CD4-positive, alpha-beta T cell treated with Interleukin-6 at 100 ng/mL for 8 hours (primary cell): ENCODE measurements at places on chromosomes 1 and 21.

DNA sequence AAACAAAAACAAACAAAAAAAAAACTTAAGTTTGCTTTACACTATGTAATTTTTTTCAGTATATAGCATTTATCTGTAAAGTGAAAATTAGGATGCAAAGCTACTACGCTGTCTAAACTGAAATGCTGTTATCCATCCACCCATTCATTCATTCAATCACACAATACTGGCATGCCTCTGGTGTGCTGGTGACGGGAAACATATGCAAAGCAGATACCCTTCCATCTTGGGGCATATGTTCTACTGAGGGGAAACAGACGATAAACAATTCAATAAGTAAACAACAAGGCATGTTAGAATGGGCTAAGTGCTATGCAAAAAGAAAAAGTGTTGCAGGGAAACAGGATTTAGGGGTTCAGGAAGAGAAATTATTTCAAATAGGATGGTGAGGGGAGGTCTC lies 3.2 kb downstream of the CLSTN1 start:
- DNase-seq = no peak

- no peak for DNase-seq
Measured at GRCh38 chr1:110465038-110465813, 14.3 kb downstream of the PROK1 start.

GRCh38 chr1:83796409-83796808 lies 202.5 kb downstream of the TTLL7 start:
- no peak for DNase-seq

GRCh38 chr1:38173157-38173831 lies 126.7 kb upstream of the POU3F1 start:
- no peak for DNase-seq

- no peak for DNase-seq
Measured at GRCh38 chr21:37862536-37862935, 53.7 kb downstream of the KCNJ6 start.

- DNase-seq = no peak
Measured at GRCh38 chr1:37394574-37395464, 79.6 kb upstream of the ZC3H12A start.

GRCh38 chr1:188641566-188642211 lies 1812.9 kb downstream of the PLA2G4A start:
- DNase-seq = no peak

- DNase-seq = no peak
Measured at GRCh38 chr1:201281573-201281972, 1.7 kb upstream of the PKP1 start.

GRCh38 chr1:39359028-39359570 lies 132.3 kb upstream of the BMP8A start:
- no peak for DNase-seq

DNA sequence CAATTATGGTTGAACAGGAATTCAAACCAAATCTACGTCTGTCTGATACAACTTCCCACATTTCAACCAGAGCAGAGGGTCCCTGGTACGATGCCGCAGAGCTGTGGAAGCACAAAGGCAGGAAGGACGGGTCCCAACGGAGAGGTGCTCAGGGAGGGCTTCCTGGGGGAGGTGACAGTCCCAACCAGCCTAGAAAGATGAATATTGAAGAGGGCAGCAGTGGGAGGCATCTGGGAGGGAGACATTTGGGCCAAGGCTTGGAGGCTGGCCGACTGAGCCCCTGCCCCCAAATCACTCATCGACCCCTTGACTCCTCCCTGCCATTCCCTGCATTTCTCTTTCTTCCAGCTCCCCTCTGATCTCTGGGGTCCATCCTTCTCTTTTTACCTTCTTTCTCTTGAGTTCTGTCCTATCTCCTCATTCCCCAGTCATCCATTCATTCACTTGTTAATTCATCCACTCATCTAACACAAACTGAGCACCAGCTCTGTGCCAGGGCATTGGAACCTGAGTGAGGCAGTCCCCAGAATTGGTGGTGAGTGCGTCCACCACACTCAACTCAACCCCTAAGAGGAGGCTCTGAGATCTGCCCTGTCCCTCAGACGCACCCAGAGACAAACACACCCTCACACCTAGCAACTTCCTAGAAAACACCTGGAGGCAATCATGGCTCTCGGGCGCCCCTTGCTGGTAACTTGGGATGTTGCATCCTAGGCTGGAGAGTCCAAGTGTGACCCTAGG lies 13.2 kb upstream of the CELA3B start:
- peak; percentile 73 for DNase-seq

GRCh38 chr1:39434797-39435395 lies 56.5 kb upstream of the BMP8A start:
- no peak for DNase-seq

GRCh38 chr1:246617156-246617555 lies 50.9 kb downstream of the CNST start:
- DNase-seq = no peak

DNA sequence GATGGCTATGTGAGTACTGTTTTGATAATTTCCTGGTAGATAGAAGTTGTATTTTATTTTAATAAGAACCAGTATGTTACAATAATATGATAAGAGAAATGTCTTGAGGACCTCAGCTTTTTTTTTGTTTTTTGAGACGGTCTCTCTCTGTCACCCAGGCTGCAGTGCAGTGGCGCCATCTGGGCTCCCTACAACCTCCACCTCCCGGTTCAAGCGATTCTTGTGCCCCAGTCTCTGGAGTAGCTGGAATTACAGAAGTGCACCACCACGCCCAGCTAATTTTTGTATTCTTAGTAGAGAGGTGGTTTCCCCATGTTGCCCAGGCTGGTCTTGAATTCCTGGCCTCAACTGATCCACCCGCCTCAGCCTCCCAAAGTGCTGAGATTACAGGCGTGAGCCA lies 968.1 kb upstream of the ADGRL4 start:
- no peak for DNase-seq

GRCh38 chr1:165686121-165686970 lies 12.0 kb downstream of the ALDH9A1 start:
- DNase-seq = no peak

- no peak for DNase-seq
Measured at GRCh38 chr1:65404941-65405340, 15.5 kb upstream of the LEPR start.

DNA sequence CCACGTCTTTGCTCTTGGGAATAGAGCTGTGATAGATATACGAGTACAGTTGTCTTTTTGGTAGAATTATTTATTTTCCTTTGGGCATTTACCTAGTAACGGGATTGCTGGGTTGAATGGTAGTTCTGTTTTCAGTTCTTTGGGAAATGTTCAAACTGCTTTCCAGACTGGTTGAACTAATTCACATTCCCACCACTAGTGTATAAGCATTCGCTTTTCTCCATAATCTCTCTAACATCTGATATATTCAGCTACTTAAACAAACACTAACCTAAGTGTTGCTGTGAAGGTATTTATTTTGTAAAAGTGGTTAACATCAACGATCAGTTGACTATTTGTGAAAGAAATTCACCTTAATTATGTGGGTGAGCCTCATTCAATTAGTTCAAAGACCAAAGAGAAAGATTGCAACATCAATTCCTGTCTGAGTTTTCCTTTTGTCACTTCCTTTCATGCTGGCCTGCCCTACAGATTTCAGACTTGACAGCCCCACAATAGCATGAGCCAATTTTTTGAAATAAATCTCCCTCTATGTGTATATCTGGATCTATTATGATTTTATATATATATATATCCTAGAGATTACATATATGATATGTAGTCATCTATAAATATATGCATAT lies 26.7 kb upstream of the DUSP10 start:
- no peak for DNase-seq

GRCh38 chr1:221815660-221816059 lies 73.8 kb upstream of the DUSP10 start:
- DNase-seq = no peak

DNA sequence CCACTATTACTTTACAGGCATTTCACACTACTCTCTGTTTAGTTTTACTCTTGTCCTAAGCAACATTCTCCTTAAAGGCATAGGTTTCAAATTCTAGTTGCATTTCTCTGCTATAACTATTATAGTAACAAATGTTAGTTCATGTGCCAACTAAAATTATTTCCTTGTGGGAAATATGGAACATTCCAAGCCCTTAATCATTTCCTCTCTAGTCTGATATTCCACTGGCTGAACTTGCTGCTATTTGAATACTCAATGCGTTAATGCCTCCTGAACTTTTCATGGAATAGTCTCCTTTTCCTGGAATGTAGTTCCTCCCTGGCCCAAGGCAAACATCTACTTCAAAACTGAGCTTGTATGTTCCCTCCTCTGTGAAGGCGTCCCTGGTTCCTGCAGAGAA lies 19.3 kb upstream of the TBX19 start:
- DNase-seq = no peak
